ENCODE measurements at places on chromosomes 13 and 19.

GRCh38 chr19:33703821-33704220, 82.1 kb downstream of the CHST8 start:
- DNase-seq: no peak

- DNase-seq: no peak
Measured at GRCh38 chr13:33367926-33368325, 82.4 kb upstream of the STARD13 start.

GRCh38 chr13:38191016-38191415, 158.6 kb upstream of the UFM1 start:
- DNase-seq: no peak

GRCh38 chr19:51207747-51208146, 17.1 kb upstream of the CD33 start:
- no peak for DNase-seq

DNA sequence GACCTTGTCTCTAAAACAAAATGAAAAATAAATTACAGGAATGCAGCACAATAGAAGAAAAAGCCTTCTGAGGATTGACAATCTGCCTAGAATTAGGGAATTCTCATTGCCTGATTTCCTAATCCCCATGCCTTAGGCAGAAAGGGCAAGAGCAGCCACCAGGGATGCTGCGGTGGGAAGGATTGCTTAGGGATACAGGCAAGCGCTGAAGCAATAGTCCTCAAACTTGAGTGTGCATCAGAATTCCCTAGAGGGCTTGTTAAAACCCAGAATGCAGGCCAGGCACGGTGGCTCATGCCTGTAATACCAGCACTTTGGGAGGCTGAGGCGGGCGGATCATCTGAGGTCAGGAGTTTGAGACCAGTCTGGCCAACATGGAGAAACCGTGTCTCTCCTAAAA, 1.0 kb upstream of the OR7C2 start:
- DNase-seq: no peak

GRCh38 chr19:40576151-40576584, 505 bp upstream of the SHKBP1 start:
- no peak for DNase-seq

GRCh38 chr19:31294189-31294588, 55.0 kb downstream of the TSHZ3 start:
- no peak for DNase-seq

GRCh38 chr13:74288361-74288911, 154.2 kb upstream of the KLF12 start:
- DNase-seq: no peak

GRCh38 chr19:22616659-22617058, 17.5 kb upstream of the ZNF492 start:
- no peak for DNase-seq

- DNase-seq: peak; percentile 78
Measured at GRCh38 chr19:55146078-55146704, 2.8 kb downstream of the TNNT1 start.

DNA sequence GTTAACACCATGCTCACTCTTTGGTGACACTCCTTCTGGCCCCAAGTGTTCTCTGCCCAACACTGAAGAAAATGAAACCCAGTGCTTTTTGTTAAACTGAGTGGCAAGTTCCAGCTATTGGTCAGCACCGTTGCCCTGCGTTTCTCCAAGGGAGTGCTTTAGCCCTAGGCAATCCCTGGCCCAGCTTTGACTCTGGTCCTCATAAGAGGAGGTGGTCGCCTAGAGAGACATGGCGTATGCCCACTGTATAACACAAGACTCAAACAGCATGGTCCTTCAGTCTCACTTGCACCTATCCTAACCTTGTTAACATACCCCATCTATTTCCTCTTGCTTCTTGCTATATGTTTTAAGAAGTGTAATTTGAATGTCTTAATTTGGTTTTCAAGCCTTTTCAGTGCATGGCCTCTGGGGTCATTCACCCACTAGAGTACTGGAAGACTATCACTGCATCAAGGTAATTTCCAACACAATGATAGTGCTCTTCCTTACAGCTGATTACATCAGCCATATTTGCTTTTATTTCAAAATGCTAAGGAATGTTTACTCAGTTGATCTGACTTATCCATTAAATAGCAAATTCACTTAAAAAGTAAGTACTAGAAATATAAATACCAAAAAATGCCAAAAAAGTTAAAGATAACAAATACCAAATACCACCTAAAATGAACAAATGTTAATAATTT, 190.5 kb upstream of the SOX21 start:
- no peak for DNase-seq

DNA sequence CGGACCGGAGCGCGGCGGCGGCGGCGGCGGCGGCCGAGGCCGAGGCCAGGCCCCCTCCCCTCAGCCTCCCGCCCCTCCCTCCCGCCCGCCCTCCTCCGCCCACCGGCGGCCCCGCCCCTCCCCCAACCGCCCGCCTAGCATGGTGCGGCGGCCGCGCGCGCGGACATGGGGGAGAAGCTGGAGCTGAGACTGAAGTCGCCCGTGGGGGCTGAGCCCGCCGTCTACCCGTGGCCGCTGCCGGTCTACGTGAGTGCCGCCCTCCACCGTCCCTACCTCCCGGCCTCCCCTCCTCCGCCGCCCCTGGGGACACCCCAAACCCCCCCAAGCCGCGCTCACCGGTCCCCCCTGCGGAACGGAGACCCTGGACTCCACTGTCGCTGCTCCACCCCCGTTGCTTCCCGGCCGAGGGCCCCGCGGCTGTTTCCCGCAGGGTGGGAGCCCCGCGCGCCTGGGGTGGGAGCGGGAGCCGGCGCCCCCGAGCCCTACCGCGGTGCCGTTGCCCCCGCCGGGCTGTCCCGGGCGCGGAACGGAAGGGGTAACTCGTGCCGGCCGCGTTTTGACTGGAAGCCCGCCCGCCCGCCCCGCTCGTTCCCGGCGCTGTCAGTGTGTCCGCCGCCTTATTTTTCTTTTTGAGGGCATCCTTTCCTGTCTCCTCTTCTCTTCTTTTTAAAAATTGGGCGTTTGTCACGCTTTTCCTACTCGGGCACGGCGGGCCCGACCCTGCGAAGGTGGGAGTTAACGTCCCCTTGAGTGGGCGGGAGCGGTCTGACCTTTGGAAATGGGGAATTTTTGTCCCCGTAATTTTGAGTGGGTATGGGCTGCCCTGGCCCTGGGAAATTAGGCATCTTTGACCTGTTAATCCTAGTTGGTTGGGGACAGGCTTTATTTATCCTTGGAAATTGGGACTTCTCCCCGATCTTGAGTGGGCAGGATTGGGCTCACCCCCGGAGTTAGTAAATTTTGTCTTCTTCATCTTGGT, 576 bp downstream of the DOT1L start:
- DNase-seq: no peak

- DNase-seq: no peak
Measured at GRCh38 chr19:4075373-4075772, 8.7 kb upstream of the ZBTB7A start.

DNA sequence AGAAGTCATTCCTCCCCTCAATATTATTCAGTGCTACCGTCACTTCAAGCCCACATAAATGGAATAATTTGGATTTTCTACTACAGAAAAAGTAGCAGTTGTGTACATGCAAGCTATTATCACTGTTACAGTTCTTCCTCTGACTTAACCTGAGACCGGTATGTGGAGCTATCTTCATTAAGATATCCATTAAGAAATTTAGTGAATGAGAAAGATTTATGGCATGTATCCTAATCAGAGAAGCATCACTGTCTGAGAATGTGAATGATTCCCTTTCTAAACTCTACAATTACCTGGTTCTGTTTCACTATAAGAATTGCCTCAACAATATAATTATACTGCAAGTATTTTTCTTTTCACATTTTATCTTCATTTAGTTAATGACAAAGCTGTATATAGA, 278.7 kb downstream of the KLF5 start:
- no peak for DNase-seq

DNA sequence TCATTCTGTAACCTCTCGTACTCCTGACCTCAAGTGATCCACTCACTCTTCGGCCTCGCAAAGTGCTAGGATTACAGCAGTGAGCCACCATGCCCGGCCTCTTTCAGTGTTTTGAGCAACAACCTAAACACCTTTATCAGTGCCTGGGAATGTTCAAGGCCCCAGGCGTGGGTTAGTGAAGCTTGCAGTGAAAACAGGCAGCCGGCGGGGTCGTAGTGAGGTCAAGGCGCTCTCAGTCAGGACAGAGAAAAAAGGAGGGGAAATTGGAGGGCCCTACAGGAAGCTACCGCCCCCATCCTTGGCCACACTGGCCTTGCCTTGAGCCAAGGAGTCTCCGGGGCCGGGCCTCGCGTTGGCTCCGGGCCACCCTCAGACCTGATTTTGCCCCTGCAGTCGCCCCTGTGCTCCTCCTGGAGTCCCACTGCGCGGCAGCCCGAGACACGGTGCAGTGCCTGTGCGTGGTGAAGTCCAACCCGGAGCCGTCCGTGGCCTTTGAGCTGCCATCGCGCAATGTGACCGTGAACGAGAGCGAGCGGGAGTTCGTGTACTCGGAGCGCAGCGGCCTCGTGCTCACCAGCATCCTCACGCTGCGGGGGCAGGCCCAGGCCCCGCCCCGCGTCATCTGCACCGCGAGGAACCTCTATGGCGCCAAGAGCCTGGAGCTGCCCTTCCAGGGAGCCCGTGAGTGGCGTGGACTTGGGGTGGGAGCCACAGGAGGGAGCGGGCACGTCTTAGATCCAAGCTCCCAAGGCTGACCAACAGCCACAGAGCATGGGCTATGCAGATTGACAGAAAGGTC, 17.7 kb downstream of the MAG start:
- no peak for DNase-seq

DNA sequence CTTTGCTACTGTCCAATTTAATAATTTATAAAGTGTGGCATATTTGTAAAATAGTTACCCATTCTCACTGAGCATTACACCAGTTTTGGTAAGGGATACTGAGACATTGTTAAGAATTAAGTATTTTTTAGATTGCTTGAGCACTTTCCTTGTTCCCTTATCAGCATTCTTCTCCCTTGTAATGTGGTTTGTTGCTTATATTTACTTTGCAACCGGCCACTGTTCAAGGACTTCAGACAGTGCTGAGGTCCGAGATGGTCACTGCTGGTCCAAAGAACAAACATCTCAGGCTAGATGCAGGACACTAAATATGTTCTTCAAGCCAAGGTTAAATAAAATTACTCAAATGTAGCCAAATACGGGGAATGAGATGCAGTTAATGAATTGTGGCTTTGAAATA, 161.4 kb downstream of the TM9SF2 start:
- DNase-seq: no peak

- DNase-seq: peak; percentile 51
Measured at GRCh38 chr19:19405971-19406877, 749 bp downstream of the GATAD2A start.

- no peak for DNase-seq
Measured at GRCh38 chr13:31334994-31335557, 135.3 kb downstream of the B3GLCT start.
